NCI-H1417 treated with DMSO at 0.1 percent for 48 hours (cell line): ENCODE measurements at places on chromosomes 3 and 15.

DNA sequence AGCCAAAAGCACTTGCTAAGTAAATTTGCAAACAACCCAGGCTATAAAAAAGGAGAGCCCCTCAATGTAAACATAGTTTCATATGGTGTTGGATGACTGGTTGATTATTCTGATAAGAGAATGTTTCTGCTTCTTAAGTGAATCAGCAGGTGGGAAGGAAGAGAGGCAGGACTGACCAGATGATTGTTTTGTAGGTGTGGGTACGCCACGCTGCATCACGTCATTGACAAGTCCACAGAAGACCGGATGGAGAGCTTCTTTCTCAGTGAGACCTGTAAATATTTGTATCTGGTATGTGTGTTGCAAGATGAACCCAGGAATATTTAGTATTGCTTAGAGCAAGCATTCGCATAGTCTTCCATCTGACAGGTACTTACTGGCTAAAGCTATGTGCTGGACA lies 23.4 kb downstream of the EDEM1 start:
- no peak for DNase-seq

DNA sequence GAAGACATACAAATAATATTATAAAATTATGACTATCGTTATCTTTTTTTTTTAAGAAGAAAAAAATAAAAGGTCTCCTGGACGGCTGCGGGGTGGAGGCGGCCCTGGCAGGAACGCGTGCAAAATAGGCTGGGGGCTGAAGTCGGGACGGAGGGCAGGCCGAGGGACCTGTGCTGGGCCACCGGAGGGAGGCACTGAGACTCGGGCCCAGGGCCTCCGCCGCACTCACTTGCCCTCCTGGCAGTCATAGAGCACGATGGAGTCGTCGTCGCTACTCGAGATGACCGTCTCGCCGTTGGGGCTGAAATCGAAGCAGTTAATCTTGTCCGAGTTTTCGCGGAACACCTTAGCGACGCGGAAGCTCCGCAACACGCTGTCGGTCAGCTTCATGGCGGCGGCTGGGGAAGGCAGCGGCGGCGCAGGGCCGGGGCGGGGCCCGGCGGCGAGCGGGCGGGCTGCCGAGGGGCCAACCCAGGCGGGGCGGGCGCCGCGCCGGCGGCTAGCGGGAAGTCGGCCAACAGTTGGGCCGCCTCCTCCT lies 408 bp downstream of the WDR82 start:
- DNase-seq = no peak

- DNase-seq = no peak
These were observed 28.6 kb downstream of the MEGF11 start for GRCh38 chr15:66224946-66225345.

DNA sequence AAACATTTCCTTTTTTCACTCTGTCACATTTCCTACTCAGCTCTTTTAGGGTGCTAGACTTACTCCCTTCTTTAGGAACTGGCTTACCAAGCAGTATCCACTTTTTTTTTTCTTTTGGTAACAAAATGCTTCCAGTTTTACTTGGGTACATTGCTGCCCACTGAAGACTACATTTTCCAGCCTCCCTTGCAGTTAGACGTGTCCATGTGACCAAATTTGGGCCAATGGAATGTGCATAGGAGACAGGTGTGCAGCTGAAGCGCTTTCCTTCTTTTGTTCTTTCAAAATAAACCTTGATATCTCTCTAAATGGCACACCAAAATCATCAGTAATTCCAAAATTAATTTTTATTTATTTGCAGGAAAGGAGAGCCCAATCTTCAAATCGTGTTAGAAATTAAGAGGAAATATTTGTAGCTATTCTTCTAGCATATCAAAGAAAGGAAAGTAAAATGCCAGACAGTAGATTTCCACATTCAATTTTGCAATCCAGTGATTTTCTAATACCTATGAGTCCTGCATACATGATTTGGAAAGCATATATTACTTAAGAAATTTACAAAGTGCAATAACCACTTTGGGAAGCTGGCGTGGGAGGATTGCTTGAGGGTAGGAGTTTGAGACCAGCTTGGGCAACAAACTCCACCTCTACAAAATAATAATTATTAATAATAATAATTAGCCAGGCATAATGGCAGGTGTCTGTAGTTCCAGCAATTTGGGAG lies 422.0 kb upstream of the FRG2C start:
- DNase-seq = no peak

DNA sequence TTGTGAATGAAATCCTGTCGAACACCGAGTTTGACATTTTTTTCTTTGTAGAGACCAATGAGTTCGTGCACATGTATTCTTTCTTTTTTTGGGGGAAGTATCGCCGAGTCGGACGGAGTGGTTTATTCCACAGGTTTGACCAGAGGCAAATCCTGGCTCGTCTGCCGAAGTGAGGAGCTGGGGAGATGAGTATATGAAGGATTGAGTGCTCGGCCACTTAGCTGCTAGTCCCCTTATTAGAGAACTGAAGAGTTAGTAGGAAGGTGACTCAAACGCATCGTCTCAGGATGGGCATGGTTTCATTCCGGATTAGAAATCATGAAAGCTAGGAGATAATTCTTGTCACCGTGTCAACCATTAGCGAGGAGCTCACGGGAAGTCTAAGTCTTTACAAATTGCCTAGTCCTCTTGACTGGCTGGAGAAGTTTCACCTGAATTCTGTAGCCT lies 154.7 kb upstream of the GOLIM4 start:
- DNase-seq = no peak

DNA sequence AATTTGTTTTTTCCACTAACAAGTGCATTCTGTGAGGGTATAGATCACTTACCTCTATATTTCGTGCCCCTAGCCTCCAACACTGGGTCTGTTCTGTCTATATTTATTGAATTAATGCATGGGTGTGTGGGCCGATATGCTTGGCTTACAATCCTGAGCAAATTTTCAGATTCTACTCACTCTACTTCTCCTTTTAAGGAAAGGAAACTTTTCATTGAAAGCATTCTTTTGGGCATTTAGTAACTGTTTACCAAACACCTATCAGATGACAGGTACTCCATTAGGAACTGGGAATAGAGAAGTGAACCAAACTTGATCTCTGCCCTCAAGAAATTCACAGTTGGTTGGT lies 60.5 kb downstream of the TLE3 start:
- DNase-seq = no peak

- no peak for DNase-seq
These were observed 8.7 kb downstream of the HYPK start for GRCh38 chr15:43808960-43809678.

DNA sequence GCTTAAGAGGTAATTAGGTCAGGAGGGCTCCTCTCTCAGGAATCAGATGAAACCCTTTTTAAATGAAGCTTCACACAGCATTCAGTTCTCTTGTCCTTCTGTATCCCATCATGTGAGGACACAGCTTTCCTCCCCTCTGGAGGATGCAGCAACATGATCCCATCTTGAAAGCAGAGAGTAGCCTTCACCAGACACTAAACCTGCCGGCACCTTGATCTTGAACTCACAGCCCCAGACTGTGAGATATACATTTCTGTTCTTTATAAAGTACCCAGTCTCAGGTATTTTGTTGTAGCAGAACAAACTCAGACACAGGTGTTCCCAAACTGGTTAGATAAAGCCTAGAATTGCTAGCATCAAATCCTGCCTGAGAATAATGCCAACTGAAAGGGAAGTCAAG lies 83.7 kb upstream of the PRICKLE2 start:
- no peak for DNase-seq

DNA sequence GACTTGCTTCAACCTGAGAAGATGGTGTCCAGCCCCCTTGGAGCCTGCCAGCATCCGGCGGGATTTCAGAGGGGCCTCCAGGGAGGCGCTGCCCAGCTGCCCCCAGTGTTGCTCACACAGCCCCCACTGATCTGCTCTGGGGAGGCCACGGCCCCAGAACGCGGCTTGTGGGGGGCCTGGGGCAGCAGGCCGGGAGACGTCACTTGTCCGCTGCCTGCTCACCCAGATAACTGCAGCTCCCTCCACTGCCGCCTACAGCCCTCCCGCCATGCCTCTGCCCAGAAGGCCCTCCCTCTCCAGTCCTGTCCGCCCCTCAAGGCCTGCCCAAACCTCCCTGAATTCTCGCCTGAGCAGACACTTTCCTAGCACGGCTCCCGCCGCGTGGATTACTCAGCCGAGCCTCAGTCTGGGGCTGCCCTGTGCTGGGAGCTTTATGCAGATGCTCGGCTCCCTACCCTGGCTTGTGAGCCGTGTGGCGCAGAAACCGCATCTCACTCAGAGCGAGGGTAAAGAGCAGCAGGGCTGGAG lies 17.2 kb upstream of the ADIPOQ start:
- peak; percentile 27 for DNase-seq

- DNase-seq = no peak
These were observed 253.6 kb downstream of the UACA start for GRCh38 chr15:70509731-70510143.

- no peak for DNase-seq
These were observed 116.0 kb upstream of the RBMS3 start for GRCh38 chr3:29164825-29165224.

GRCh38 chr15:58705105-58705504 lies 44.4 kb downstream of the ADAM10 start:
- DNase-seq = no peak

- no peak for DNase-seq
These were observed 6.2 kb upstream of the ZNF148 start for GRCh38 chr3:125381314-125381713.

DNA sequence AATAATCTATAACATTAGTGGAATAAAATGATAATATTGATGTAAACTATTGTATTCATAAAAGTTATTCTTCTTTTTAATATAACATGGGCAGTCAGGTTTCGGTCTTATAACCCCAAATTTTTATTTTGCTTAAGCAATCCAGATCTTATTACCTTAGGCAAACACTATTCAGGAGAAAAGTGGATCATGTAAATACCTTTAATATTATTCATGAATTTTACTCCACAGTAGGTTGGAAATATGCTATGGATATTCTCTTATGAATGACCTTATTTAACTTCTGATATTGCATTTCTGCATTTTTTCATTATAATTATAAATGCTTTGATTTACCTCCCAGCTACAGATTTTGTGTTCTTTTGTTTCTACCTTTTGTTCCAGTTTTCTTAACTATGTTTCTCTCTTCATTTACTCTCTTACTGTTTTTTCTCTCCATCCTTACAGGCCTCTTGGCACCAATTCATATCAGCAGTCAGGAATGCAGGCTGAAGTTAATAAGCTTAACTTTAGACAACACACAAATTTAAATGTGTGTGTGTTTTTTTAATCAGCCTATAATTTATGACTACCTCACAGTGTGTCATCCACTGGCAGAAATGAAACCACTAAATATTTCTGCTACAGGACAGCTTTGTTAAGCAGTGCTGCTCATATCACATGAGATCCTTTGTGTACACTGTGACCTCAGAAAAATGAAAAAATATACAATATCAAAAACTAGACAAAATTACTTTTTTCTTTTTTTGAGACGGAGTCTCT lies 111.0 kb downstream of the NSUN3 start:
- DNase-seq = no peak

GRCh38 chr3:178436773-178437172 lies 99.5 kb upstream of the KCNMB2 start:
- peak; percentile 37 for DNase-seq

DNA sequence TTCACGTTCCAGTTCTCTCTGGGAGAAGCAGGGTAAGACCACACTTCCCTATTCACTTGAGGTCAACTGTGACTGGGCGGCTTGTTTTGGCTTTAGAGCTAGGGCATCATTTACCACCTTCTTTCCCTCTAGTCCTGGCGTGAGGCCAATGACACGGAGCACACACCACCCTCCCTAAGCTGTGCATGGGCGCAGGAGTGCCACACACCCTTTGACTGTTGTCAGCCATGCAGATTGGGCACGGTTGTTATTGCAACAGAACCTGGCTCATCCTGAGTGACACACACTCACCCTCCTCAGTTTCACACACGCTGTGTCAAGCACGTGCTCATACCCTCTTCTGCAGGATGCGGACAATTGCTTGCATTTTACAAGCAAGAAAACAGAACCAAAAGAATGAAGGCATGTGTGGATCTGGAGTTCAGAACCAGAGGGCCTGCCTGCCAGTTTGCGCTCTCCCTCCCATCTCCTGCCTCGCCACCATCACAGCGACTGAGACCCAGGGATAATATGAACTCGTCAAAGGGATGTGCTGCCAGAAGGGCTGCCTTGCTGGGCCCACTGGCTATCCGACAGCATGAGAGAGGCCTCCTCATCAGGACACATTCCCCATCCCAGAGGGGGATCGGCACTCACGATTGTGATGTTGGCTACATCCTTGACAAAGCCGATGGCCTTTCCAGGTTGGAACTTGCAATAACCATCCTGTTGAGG lies 17.6 kb downstream of the CTSH start:
- DNase-seq = no peak

DNA sequence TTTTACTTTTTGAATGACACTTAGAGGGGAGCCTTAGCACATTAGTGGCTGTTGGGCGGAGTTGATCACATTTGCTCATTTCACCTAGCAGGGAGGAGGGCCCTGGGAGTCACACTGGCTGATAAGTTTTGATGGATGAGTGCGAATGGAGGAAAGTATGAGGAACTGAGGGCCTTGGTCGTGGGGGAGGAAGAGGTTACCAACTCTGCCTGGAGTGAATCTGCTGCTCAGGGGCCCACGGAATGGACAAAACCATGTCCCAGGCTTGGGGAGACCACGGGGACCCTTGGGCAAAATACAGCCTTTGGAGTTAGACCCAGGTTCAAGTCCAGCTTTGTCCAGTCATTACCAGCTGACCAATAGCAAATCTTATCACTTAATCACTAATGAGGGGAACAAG lies 5.1 kb upstream of the FLNB start:
- no peak for DNase-seq
